Mucosa of descending colon (tissue), 3 donors: ENCODE measurements at places on chromosomes 12 and 14. TPM values are rescaled to one million over a fixed set of nuclear protein-coding genes. Genes with fewer than 3 reads are reported as not detected.

The EXOC3L4 gene
- total RNA-seq: 16.7 TPM

The ABHD4 gene
- total RNA-seq: 19.3 TPM

DNA sequence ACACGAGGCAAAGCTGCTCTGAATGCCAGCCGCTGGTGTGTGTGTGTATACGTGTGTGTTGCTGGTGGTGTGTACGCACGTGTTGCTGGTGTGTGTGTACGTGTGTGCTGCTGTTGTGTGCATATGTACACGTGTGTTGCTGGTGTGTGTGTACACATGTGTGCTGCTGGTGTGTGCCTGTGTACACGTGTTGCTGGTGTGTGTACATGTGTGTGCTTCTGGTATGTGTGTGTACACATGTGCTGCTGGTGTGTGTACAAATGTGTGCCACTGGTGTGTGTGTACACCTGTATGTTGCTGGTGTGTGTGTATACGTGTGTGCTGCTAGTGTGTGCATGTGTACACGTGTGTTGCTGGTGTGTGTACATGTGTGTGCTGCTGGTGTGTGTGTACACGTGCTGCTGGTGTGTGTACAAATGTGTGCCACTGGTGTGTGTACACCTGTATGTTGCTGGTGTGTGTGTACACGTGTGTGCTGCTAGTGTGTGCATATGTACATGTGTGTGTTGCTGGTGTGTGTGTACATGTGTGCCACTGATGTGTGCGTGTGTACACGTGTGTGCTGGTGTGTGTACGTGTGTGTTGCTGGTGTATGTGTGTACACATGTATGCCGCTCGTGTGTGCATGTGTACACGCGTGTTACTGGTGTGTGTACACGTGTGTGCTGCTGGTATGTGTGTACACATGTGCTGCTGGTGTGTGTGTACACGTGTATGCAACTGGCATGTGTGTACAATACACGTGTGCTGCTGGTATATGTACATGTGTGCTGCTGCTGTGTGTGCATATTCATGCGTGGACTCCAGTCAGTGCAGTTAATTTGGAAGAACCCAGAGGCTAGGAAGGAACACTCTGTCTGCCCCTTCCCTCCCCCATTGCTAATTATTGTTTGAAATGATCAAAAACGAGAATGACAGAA lies 47.2 kb downstream of the CACNA2D4 start:
- no peak for DNase-seq

GRCh38 chr12:49046129-49046895 lies 14.3 kb downstream of the KMT2D start:
- DNase-seq: no peak

DNA sequence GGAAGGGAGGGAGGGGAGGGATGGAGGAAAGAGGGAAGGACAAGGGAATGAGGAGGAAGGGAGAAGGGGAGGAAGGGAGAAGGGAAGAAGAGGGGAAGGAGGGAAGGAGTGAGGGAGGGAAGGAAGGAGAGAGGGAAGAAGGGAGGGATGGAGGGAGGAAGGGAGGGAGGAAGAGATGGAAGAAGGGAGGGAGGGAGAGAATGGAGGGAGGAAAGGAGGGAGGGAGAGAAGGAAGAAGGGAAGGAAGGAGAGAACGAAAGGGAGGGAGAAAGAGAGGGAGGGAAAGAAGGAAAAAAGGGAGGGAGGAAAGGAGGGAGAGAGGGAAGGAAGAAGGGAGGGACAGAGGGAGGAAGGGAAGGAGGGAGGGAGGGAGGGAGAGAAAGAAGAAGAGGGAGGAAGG lies 49.5 kb downstream of the RIMBP2 start:
- no peak for DNase-seq

DNA sequence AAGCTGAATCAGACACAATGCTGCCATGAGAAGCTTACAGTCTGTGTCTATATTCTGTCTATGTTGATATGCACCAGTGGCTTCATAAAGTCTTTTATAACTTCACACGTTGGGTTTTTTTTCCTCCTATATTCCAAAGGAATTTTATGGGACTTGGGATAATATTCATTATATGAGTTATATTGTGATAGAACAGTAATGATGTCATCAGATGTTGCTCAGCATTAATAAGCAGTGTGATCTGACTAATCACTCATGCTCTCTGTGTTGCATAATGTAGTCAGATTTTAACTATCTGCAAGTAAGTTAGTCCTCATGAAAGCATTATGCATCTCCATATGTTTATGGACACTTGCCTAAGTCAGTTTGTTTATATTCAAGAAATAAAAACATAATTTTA lies 159.6 kb downstream of the PLCZ1 start:
- DNase-seq: no peak
